Cardiac ventricle fibroblast (primary cell): ENCODE measurements at places on chromosomes 5 and 9. TPM values are rescaled to one million over a fixed set of nuclear protein-coding genes. Genes with fewer than 3 reads are reported as not detected.

Gene TXN
- 207 and 217 TPM in 2 replicates for total RNA-seq

Gene PCDHA6
- total RNA-seq, result 0.37 and 0.64 TPM in 2 replicates

Gene CBY3
- total RNA-seq, result not detected in 2 replicates

Gene ESM1
- 0.25 and 1.1 TPM in 2 replicates for total RNA-seq

Gene FAM200C
- 2.4 and 3.2 TPM in 2 replicates for total RNA-seq
